ENCODE measurements at places on chromosomes 5 and 9.

DNA sequence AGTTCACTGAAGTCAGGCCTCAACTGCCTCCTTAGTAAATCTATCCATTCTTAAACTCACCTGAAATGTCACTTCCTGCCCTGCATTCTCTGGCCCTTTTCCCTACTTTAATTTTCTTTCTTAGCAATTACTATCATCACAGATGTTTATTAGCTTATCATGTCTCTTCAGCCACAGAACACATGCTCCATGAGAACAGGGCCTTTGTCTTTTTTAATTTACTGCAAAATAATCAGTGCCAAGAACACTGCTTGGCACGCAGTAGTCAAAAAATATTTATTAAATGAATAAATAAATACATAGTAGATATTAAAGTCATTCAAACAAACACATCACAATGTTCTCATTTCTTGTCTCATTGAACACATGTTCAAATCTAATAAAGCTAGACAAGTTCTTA lies 46.2 kb downstream of the SKIC3 start:
- DNase-seq, result no peak

DNA sequence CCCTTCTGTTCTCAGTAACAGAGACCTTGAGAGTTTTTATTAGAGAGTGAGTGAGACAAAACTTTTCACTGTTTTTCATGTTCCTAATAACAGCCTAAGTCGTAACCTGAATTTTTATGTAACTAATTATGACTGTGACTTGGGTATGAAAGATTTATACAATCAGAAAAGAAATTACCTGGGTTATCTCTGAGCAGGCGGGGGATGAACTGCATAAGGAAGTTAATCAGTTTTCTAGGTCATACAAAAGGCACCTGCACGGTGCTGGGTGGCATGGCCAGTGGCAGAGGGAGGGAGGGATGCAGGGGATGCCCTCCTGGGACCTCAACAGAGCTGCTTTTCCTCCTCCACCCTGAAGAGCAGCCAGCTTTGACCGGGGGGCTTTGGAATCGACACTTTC lies 219.8 kb downstream of the HSPA4 start:
- no peak for DNase-seq

DNA sequence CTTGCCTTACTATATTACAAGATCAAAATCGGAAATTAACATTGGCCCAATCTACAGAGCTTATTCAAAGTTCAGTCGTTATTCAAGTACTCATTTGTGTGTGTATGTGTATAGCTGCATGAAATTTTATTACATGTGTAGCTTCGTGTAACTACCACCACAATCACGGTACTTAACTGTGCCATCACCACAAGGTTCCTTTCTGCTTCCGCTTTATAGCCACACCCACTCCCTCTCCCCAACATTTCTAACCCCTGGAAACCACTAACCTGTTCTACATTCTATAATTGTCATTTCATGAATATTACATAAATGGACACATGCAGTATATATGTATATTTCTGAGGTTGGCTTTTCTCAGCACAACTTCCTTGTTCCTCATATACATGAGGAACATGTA lies 4.0 kb upstream of the TEX48 start:
- no peak for DNase-seq

DNA sequence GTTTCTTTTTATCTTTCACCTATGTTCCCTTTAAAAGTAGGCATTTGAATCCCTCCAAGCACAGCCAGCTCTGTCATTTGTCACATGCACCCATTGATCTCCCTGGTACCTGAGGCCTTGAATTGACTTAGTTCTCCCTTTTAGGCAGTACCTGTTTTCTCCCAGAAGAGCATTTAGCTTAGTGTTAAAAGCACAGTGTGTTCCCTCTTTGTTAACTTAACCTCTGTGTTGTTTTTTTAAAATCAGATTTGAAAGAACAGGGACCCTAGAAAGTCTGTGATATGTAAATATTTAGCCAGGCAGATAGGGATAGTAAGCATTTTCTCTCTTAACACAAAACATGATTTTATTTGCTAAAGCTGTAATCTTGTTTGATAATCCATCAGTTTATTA lies 113.8 kb upstream of the SPATA31D4 start:
- no peak for DNase-seq

DNA sequence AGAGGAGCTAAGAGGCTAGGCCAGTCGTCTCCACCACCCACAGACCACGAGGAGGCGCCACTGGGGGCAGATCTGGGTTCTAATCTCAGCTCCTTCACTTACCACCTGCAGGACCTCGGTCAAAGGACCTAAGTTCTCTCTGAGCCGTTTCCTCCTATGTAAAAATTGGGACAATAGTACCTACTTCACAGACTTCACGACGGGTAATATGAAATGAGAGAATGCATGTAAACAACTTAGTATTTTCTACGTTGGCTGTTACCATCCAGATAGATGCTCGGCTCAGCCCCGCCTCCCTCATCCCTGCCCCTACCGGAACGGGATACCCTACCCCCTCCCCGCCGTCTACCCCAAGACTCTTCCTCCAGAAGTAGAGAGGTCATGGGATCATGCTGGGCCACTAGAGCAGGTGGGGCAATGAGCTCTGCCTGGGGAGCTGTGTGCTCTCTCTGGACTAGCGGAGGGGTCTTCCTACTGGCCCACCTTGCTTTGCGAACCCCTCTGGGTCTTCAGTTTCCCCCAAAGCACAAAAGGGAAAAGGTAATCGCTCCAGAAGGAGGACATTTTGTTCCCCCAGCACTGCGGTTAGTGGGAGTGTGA lies 541 bp downstream of the GNPDA1 start:
- DNase-seq, result no peak

- DNase-seq, result no peak
Measured at GRCh38 chr5:30069441-30070263, 1123.8 kb upstream of the CDH6 start.

GRCh38 chr5:171701100-171701541 lies 84.5 kb upstream of the SMIM23 start:
- DNase-seq, result no peak

- DNase-seq, result no peak
Measured at GRCh38 chr5:140236891-140237598, 62.1 kb downstream of the CYSTM1 start.

DNA sequence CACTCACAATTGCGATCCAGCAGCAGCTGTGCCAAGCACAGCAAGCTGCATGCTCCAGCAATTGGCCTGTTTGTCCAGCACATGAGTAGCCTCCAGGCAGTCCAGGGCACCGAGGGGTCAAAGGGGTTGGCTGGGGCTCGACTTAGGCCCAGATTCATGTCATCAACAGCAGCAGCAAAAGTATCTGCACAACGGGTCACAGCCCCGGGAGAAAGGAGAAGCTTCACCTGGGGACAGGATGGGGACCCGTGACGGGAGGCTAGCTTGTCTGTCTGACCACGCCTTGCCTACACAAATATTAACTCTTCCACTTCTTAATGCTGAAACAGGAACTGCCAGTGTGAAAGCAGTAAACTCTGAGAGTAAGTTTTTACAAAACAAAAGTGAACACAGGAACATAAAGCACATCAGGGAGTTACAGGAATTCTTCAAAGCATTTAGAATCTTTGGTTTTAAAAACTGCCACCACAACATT lies 191.2 kb downstream of the PIK3R1 start:
- DNase-seq, result no peak

DNA sequence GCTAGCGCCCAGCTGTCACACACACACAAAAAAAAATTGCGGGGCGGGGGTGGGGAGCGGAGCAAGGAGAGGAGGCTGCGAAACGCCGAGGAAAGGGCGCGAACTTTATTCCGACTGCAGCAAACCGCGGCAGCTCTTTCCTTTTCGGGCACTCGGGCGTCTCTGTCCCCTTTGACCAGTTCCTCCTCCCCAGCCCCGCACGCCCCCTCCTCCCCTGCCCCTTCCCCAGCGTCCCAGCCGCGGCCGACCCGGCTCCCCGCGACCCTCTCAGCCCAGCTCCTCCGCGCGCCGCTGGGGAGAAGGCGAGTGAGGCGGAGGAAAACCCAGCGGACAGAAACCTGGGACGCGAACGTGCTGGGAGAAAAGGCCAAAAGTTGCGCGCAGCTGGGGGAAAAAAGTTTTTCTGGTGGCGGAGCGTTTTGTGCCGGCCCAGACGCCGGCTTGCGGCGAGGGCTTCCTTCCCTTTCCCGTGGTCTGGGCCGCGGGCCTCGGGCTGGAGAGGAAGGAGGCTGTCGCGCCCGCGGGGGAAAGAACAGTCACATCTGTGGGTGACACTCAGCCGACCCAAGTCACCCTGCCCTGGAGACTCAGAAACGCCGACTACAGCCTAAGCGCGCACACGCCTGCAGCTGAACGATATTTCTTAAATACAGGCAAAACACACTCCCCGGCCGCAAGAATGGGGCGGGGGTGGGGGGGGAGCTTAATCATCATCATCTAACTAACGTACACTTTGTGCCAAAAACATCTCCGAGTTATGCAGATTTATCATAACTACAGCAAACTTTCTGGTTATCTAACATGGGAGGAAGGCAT lies 1.1 kb upstream of the BNC2 start:
- no peak for DNase-seq

DNA sequence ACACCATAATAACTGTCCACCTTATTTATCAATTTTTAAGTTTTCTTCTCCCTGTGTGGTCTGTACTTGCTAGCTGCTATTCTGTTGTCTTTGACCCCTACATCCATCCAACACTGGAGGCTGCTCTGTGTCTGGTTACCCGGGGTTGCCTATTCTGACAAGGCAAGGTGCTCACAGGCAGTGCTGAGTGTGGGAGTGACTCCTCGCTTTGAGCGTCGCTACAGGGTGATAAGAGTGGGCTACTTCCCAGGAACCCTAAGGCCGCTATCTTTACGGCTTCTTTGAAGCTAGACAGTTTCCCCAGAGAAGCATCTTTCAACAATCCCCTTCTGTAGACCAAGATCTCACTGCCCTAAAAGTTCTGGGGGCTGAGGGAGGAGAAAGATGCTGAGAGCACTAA lies 35.3 kb downstream of the NSUN2 start:
- no peak for DNase-seq

- DNase-seq, result no peak
Measured at GRCh38 chr9:90724112-90724511, 77.5 kb upstream of the SYK start.

DNA sequence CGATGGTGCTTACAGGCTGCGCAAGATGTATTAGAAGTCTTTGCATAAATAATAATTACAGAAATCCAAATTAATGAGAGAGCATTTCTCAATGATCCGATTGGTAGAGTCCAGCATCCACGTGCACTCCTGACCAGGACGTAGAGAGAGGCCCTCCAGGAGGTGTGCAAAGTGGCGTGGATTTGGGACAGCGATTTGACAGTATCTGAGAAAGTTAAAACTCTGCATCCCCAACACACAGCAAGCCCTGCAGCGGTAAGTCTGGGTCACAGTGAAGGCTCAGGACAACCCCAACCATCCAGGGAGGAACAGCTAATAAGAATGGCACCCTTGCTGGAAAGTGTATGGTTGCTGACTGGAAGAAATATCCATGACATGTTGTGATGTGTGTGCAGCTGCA lies 180.2 kb downstream of the AUH start:
- DNase-seq, result no peak

DNA sequence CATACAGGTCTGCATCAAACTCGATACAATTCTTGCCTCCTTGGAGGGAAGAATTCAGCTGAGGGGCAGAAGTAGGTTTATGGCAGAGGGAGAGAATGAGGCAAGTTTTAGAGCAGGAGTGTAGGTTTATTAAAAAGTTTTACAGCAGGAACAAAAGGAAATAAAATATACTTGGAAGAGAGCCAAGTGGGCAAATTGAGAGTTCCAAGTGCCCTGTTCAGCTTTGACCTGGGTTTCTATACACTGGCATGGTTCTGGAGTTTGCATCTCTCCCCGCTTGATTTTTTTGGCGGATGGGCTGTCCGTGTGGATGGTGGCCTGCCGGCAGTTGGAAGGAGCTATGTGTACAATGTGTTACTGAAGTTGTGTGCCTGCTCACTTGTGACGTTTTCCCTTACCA lies 116.1 kb downstream of the ALDH1A1 start:
- no peak for DNase-seq

DNA sequence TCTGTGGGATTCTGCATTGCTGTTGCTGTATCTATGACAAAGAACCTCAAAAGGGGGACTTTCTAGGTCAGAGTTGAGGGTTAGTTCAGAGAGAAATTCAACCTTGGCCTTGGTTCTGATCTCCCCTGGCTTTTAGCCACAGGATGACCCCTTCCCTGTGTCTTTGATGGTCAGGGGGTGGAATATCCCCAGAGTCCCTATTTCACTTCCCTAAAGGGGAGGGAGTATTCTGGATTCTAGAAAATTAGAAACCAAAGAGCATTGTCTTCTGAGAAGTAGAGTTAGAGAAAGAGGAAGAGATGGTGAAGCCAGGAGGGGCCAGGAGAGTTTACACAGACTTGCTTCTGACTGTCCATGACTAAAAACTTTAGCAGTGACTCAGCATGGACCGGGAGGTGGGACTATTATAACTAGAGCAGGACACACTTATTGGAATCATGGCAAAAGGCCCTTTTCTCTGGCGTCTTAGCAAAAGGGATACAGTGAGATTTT lies 56.2 kb upstream of the LPAR1 start:
- no peak for DNase-seq

GRCh38 chr5:111229871-111230810 lies 6.0 kb downstream of the CAMK4 start:
- no peak for DNase-seq

DNA sequence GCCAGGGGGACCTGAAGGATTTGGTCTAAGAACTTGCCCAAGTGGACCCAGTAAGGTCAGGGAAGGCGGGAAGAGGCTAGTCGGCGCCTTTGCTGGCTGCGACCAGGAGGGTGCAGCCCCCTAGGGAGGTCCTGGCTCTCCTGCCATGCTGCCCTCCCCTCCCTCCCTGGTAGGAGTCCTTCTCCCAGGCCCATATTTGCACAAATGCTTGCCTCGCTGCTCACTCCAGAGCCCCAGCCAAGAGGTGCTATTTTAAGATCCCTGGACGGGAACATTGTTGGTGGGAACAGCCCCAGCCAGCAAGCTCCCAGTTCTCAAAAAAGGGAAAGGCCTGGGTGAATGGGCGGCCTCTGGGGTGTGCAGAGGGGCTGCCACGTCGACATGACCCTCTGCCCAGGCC lies 4.3 kb upstream of the IL17B start:
- no peak for DNase-seq

DNA sequence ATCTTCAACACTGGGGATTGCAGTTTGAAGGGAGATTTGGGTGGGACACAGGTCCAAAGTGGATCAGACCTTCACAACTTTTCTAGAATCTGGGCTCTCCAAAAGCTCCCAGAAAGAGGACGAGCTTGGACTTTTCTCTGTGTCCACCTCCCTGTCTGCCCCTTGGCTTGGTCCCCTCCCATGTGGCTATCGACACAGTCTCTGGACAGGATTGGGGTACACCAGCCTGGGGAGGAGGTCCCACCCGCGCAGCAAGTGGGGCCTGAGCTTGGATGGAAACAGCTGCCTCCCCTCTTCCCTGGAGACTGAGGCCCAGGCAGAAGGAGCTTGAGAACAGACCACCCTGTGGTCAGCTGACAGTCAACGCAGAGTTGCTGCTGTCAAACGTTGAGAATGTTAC lies 84.6 kb upstream of the FCN1 start:
- no peak for DNase-seq
